Breast epithelium (tissue), 4 donors: ENCODE measurements at places on chromosomes 1 and 21. TPM values are rescaled to one million over a fixed set of nuclear protein-coding genes. Genes with fewer than 3 reads are reported as not detected.

The OR2L13 gene
- 0.33 TPM for total RNA-seq

The FASLG gene
- 0.44 TPM for total RNA-seq

The ANKRD34A gene
- total RNA-seq, result 0.16 TPM

The KLHDC9 gene
- 9.8 TPM for total RNA-seq

The SRSF10 gene
- total RNA-seq, result 99.4 TPM

The HTR6 gene
- total RNA-seq, result not detected

The ATP1A2 gene
- total RNA-seq, result 6.4 TPM

The CFHR2 gene
- total RNA-seq, result not detected

The HES5 gene
- not detected for total RNA-seq

The CDA gene
- 0.98 TPM for total RNA-seq

The TMOD4 gene
- total RNA-seq, result 0.73 TPM

The ACTN2 gene
- total RNA-seq, result not detected

The FNDC10 gene
- total RNA-seq, result 0.98 TPM

The DMBX1 gene
- total RNA-seq, result not detected

The ZNHIT6 gene
- total RNA-seq, result 13.8 TPM

The RXFP4 gene
- not detected for total RNA-seq

The TLCD4 gene
- 6.9 TPM for total RNA-seq

The OSCP1 gene
- total RNA-seq, result 15.1 TPM

The ADGRL2 gene
- total RNA-seq, result 74.7 TPM

The SUMO3 gene
- total RNA-seq, result 64.8 TPM

The ANKRD45 gene
- total RNA-seq, result 0.33 TPM

The NPHS2 gene
- not detected for total RNA-seq

The TMEM269 gene
- under 0.01 TPM for total RNA-seq

The LYPD8 gene
- 1.6 TPM for total RNA-seq

The OR2G6 gene
- not detected for total RNA-seq

The WDR77 gene
- total RNA-seq, result 30.2 TPM

The HNRNPR gene
- 114 TPM for total RNA-seq

The MRPL37 gene
- total RNA-seq, result 48.8 TPM

The USH2A gene
- total RNA-seq, result not detected

The LRRC38 gene
- 0.15 TPM for total RNA-seq

The HSPA6 gene
- 5.3 TPM for total RNA-seq

The MTARC2 gene
- 11.7 TPM for total RNA-seq

The NTRK1 gene
- 0.73 TPM for total RNA-seq

The TEX38 gene
- total RNA-seq, result not detected

The MRTO4 gene
- 35.4 TPM for total RNA-seq

The S100A4 gene
- total RNA-seq, result 1,015 TPM

The HSD3B2 gene
- total RNA-seq, result not detected

The KRTCAP2 gene
- 131 TPM for total RNA-seq

The LENEP gene
- not detected for total RNA-seq

The IRF2BP2 gene
- total RNA-seq, result 60.3 TPM

The SLC30A2 gene
- total RNA-seq, result 0.33 TPM

The S100A7 gene
- not detected for total RNA-seq

The OR14C36 gene
- total RNA-seq, result not detected

The C1orf50 gene
- total RNA-seq, result 10.8 TPM

The RORC gene
- total RNA-seq, result 48.6 TPM

The CFAP45 gene
- 2.6 TPM for total RNA-seq

The CCDC27 gene
- not detected for total RNA-seq

The UBR4 gene
- 145 TPM for total RNA-seq

The WNT3A gene
- total RNA-seq, result not detected

The ORC1 gene
- total RNA-seq, result 0.96 TPM

The AMY1B gene
- not detected for total RNA-seq
